ENCODE measurements at places on chromosomes 5 and 9.

GRCh38 chr5:132221781-132222648 is 5.6 kb downstream of the P4HA2 start:
- no peak for DNase-seq

- no peak for DNase-seq
These were observed 131.7 kb upstream of the VLDLR start for GRCh38 chr9:2489838-2490314.

DNA sequence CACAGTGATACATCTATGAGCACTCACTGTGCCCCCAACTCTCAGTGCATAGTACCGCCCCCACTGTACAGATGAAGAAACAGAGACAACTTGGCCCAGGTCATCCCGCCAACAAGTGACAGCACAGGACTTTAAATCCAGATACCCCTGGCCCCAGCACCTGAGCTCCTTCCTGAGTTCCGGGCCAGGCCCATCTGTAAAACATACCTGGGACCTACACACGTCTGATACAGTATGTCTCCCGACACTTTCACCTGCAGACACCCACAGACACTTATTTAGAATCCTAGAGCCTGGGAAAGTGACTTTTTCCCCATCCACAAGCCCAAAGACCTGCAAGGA is 60.8 kb upstream of the SLC25A51 start:
- DNase-seq, result no peak

DNA sequence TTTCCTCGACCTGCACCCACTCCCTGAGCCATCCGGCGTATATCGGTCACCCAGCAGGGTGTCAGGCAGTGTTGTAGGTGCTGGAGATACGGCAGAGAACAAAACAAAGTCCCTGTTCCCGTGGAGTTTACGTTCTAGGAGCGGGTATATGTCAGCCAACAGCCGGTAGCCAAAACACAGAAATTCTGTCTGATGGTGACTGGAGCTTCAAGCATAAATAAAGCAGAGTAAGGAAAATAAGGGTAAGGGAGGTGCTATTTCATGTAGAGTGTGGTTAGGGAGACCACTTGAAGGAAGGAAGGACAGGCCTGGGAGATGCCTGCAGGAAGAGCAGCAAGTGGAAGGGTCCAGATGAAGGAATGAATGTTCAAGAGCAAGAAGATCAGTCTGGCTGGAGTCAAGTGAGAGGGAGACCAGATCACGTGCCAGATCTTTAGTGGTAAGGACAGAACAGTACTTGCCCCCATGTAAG is 783 bp upstream of the ZFR start:
- no peak for DNase-seq

Measured in NCI-H510A (cell line).